ENCODE measurements at places on chromosomes 7 and 10.
A peak's percentile ranks its signal among the peaks of the same experiment; 100 is the strongest.

- DNase-seq: no peak
Measured at GRCh38 chr10:90088024-90088317, 386.6 kb downstream of the KIF20B start.

DNA sequence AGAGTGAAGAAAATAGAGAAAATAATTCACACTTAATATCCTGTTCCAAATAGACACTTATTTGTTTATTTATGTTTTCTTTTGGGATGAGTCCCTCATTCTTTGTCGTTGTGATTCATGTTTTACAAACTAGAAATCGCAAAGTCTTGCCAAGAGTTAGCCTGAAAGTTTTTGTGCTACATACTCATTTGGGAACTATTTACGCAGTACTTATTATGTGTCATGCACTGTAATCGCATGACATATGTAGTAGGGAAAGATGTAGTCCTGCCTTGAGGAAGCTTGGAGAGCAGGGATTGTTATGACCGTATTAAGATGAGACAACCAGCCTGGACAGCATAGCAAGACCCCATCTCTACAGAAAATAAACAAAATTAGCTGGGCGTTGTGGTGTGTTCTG, 189.3 kb downstream of the ABCA13 start:
- no peak for DNase-seq

GRCh38 chr7:19930051-19930450, 156.6 kb upstream of the TMEM196 start:
- no peak for DNase-seq

GRCh38 chr10:61406736-61407135, 46.4 kb downstream of the TMEM26 start:
- no peak for DNase-seq

DNA sequence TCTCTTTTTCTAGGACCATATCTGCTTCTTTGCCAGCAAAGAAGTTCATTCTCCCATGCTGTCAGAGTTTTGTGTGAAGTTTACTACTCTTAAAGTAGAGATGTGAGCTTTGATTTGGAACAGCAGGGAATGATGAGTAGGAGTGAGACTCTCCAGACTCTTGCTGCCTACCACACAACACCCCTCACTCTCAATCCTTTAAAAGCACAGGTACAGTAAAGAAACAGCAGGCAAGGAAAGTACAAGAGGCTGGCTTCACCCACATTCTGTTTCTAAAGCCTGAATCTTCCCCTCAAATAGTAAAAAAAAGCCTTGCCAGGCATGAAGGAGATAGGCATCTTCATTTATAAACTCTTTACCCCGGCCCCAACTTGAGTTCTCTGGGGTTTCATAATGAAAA, 97.3 kb downstream of the ARMH3 start:
- DNase-seq: no peak

DNA sequence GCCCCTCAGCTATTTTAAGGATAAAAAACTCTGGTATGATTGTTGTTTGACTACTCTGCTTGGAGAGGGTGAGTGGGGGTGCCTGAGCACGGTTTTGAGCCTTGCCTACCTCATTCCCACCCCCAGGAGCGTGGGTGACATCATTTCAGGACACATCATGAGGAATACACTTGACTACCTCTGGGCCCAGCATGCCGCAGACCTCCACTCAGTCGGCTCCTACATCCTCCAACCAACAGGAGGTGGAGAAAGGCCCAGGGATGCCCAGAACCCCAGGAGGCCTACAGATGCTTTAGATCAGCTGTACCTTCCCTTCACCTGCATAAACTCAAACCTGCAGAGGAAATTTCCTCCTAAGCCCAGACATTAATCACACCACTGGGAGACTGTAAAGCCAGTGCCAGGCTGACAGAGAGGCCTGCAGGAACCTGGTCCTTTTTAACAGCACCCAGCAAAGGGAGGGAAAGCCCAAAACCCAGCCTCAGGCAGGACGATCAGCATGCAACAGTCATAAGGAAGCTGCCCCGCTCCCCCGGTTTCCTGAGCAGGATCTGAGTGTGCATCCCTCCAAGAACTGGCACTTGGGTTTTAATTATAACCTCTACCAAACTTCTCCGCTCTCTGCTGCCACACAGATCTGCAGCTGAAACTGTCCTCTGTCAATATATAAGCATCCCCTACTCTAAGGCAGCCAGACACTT, 61.7 kb upstream of the ZNRF2 start:
- DNase-seq: no peak

GRCh38 chr7:5681423-5681822, 100.0 kb downstream of the RNF216 start:
- DNase-seq: no peak

DNA sequence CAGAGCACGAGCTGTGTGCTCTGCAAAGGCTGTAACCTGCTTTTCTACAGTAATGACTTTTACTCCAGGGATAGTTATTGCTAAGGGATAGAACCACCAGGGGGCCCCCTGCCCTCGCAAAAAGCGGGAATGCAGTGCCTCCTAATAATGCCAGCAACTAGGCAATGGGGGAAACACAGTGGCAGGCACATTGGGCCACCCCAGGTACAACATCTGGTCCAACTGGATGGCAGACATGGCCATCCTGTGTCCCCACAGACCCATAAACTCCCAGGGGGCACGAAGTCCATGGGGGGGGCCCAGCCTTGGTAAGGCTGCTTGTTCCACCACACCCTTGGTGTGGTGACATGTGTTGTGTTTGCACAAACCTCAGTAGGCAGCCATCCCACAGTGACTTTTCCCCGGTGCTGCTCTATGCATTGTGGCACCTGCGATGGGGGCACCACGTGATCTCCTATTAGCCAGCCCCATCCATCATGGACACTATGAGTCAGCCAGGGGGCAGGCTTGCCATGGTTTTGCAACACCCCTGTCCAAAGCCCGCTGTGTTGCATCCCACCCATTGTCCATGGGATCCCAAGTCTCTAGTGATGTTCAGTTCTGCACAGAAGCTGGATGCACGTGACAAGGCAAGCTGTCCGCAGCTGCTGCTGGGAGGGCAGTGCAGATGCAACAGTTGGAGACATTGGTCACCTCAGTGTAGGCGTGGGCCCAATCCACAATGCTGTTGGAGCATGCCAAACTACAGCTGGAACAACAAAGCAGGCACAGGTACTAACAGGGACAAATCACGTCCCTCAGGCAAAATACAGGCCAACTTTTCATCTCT, 84.0 kb downstream of the ANLN start:
- DNase-seq: peak; percentile 63

DNA sequence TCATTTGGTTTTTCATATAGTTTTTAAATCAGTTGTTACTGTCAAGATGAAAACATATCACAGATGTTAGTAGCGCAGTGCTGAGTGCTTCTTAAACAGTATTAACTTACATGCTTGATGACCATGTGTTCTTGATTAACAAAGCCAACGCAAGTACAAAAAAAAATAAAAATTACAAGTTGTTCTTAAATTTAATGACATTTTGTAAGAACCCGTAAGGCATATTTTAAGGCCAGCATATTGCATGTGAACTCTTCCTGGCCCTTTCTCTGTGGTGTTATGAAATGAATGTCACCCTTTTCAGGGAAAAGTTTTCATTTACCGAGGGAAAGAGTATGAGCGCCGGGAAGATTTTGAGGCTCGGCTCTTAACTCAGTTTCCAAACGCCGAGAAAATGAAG, 140.4 kb upstream of the NPS start:
- no peak for DNase-seq

DNA sequence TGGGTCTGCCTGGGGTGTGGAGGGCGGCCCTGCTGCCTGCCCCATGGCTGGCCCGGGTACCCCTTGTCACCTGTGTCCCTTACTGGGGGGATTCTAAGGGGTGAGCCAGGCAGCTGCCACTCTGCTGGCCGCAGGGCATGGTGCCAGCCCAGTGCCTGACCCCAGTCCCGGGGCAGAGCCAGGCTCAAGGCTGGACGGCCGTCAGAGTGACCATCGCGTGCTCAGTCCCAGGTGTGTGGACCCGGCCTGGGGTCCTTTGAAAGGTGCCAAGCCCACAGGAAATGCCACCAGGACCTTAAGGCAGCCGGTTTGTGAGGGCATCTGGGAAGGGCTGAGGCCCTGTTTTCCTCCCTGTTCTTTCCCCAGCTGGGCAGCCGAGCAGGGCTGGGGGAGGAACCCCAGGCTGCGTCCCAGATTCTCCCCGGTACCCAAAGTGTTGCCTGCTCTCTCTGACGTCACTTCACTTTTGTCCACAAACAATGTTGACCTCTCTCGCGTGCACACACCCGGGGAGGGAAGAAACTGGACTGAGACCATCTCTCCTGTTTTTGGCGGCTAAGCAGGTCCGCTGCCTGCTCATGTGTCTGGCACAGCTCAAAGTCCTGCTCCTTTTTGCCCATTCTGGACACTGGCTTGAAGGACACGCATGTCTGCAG, 37.6 kb downstream of the PAPOLB start:
- DNase-seq: no peak

DNA sequence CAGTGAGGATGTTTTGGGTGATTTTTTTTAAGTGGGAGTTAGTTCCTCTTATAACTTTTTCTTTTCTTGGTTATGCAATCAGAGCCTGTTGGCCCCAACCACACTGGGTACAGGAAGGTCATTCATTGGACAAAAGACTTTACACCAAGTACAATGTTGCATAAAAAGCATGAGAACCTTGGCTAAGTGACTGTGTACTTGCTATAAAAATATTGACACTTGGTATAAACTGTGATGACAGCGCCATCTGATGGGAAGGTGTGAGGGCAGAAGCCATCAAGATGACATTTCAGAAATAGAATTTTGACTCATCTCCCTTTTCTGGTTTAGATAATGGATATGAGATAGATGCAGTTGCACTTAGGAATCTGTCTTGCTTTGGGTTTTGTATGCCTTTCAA, 126.4 kb upstream of the CCDC6 start:
- peak; percentile 45 for DNase-seq

DNA sequence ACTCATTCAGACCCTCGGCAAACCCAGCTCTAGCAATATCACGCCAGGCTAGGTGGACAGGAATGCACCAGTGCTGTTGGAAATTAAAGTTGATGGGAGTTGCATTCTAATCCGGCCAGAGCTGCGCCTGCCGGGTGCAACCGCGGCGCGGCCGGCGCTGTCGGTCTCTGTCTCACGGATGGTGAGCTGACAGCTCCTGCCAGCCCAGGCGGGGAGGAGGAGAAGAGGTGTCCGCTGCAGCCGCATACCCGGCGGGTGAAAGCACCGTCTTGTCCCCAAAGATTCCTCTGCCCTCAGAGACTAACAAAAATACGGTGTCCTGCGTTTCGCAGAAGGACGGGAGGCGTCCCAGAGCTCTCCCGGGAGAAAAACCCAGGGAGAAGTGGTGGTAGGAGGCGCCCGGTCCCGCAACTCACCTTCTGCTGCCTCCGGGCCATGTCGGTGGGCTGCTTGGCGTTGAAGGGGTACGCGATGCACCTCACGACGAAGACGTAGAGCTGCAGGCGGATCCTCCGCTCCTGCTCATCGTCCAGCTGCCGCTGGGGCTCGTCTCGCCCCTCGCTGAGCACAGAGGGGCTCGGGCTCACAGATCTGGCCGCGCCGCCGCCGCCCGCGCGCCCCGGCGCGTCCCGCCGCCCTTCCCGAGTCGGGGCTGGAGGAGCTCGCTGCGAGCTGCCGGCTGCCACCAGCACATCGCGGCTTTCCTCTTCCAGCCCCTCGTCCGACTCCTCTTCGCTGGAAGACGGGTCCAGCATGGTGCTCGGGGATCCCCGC, 490 bp downstream of the CADPS2 start:
- DNase-seq: peak; percentile 21

- DNase-seq: no peak
Measured at GRCh38 chr7:38127216-38128207, 50.5 kb upstream of the STARD3NL start.

- DNase-seq: no peak
Measured at GRCh38 chr10:54665095-54665494, 135.9 kb downstream of the PCDH15 start.

- no peak for DNase-seq
Measured at GRCh38 chr7:99863847-99864440, 12.9 kb downstream of the OR2AE1 start.

- no peak for DNase-seq
Measured at GRCh38 chr10:126212738-126213137, 175.5 kb downstream of the ADAM12 start.

GRCh38 chr7:148588670-148589131, 1.9 kb upstream of the C7orf33 start:
- no peak for DNase-seq

DNA sequence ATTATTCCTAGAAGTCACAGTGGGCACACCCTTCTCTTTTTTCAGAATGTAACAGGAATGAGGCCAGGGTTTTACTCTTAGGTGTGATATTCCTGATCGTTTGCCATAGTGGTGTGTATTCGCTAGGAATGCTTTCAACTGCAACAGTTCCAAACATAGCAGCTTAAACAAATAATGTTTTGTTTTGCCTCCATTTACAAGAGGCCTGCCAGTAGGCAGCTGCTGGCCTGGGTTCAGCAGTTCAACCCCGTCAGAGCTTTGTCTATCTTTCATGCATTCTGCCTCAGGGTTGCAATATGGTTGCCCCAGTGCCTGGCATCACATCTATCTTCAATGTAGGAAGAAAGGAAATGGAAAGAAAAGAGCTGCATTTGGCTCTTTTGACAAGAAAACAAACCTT, 21.7 kb upstream of the RET start:
- no peak for DNase-seq

GRCh38 chr10:21272643-21273399, 252.7 kb downstream of the SKIDA1 start:
- no peak for DNase-seq

DNA sequence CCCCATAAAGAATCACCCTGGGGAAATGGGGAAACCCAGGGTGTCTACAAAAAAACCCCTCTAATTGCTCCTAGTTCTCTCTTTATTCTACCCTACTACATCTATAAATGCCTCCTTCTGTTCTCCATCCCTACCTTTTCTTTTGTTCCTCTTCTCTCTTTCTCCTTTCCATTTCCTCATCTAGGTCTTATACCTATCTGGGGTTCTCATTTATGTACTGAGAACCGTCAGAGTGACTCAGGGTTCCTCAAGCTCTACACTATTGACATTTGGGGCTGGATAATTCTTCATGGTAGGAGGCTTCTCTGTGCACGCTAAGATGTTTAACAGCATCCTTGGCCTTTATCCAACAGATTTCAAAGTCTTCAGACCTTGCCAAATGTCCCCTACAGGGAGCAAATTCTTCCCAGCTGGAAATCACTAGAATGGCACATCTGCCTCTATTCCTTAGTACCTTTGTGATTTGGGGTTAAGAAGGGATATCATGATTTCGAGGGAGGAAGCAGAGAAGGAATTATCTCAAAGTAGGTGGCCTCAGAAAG, 137.4 kb upstream of the PTN start:
- no peak for DNase-seq

GRCh38 chr7:134562136-134562535, 13.2 kb downstream of the AKR1B15 start:
- DNase-seq: no peak
